Bladder microvascular endothelial cell (primary cell): ENCODE measurements at places on chromosomes 4 and X. TPM values are rescaled to one million over a fixed set of nuclear protein-coding genes. Genes with fewer than 3 reads are reported as not detected.

DMP1 gene
- total RNA-seq = not detected in 2 replicates

DCLK2 gene
- total RNA-seq = 0.97 and 1.8 TPM in 2 replicates

FHIP1A gene
- 0.13 and 0.16 TPM in 2 replicates for total RNA-seq

GRIA2 gene
- not detected in 2 replicates for total RNA-seq

NEXMIF gene
- 0.06 TPM in 1 of 2 replicates, not detected in the other for total RNA-seq

DUX4 gene
- not detected in 2 replicates for total RNA-seq

DCK gene
- 17.2 and 20.5 TPM in 2 replicates for total RNA-seq

DCAF12L2 gene
- total RNA-seq = 0.13 TPM in 1 of 2 replicates, not detected in the other

GLRA2 gene
- not detected in 2 replicates for total RNA-seq

ALPK1 gene
- 4.2 and 5.3 TPM in 2 replicates for total RNA-seq

FAT1 gene
- total RNA-seq = 9.1 and 21.5 TPM in 2 replicates

GATA1 gene
- total RNA-seq = not detected in 2 replicates

SPP1 gene
- total RNA-seq = 0.32 TPM in 1 of 2 replicates, not detected in the other

XAGE2 gene
- not detected in 2 replicates for total RNA-seq

HPSE gene
- 0.81 and 5.1 TPM in 2 replicates for total RNA-seq

CTAG2 gene
- not detected in 2 replicates for total RNA-seq

YY2 gene
- total RNA-seq = 0.97 and 3.6 TPM in 2 replicates

MAGEA3 gene
- not detected in 2 replicates for total RNA-seq

CPZ gene
- total RNA-seq = under 0.01 TPM in 1 of 2 replicates, not detected in the other
